NCI-H1930 (cell line): ENCODE measurements at places on chromosomes 3 and 15.

- DNase-seq: no peak
Observed at GRCh38 chr15:100785181-100786138, 94.2 kb upstream of the ALDH1A3 start.

DNA sequence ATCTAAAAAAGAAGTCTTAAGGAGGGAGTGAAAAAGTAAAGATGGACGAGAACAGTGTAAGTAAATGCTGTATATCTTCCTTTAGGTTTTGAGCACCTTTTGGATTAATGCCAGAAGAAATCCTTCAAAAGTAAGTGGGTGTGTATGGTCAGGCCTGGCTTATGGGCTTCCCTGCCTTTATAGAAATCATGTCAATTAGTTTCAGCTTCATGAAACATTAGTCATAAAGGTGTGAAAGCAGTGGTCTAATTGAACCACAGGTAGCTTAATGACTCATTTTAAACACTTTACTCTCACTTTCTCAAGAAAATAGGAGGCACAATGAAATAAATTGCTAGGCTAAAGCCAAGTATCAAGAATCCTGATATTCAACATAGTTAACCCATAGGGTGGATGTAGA lies 467.4 kb upstream of the DPPA4 start:
- no peak for DNase-seq

GRCh38 chr15:34655326-34655725 lies 71.9 kb upstream of the GOLGA8B start:
- no peak for DNase-seq

- DNase-seq: no peak
Observed at GRCh38 chr3:136909187-136909586, 47.2 kb downstream of the NCK1 start.

GRCh38 chr15:96053031-96053780 lies 277.3 kb upstream of the NR2F2 start:
- no peak for DNase-seq

- DNase-seq: no peak
Observed at GRCh38 chr15:78763796-78764241, 47.4 kb downstream of the ADAMTS7 start.

GRCh38 chr3:168585544-168585943 lies 489.8 kb upstream of the GOLIM4 start:
- DNase-seq: no peak

DNA sequence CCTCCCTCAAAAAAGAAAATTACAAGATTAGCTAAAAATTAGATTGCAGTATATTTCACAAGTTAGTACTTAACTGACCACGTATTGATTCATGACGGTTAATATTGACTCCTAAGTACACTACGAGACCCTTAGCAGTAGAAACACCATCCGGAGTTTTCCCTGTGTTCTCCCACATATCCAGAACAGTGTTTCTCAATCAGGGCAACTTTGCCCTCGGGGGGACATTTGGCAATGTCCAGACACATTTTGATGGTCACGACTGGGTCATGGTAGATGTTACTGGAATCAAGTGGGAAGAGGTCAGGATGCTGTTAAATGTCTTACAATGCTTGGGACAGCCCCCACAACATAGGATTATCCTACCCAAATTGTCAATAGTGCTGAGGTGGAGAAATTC lies 40.7 kb upstream of the LIPC start:
- no peak for DNase-seq
